ENCODE measurements at places on chromosomes 6 and 20.

DNA sequence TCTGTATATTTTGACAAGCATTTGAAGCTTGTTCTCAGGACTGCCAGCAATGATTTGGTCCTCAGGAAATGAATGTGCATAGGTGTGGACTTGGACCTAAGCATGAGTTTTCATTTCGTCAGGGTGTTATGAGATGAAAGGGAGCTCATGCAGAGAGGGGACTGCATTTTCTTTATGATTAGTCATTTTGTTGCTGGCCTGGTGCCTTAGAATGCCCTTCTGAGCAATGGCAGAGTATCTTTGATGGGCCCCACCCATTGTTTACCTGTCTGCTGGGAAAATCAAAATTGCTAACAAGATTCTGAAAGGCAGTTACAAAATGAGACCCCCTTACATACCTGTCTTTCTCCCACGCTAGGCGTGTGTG lies 51.5 kb upstream of the MTHFD1L start:
- peak; percentile 76 for ATAC-seq

DNA sequence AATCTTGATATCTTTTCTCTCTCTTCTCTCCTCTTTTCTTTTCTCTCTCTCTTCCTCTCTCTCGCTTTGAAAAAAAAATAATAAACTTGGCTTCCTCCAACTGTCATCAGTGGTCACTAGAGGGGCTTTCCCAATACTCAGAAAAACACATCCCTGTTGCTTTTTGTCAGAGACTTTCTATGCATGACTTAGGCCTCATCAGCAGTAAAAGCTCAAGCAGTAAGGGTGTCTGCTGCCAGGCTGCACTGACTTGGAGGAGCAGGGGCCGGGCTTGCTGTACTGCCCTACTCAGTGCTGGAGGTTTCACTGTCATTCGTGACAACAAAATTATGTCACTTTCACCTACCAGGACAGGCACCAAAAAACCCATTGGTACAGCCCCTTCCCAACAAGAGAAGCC lies 272.0 kb downstream of the ADGB start:
- ATAC-seq: peak; percentile 28

DNA sequence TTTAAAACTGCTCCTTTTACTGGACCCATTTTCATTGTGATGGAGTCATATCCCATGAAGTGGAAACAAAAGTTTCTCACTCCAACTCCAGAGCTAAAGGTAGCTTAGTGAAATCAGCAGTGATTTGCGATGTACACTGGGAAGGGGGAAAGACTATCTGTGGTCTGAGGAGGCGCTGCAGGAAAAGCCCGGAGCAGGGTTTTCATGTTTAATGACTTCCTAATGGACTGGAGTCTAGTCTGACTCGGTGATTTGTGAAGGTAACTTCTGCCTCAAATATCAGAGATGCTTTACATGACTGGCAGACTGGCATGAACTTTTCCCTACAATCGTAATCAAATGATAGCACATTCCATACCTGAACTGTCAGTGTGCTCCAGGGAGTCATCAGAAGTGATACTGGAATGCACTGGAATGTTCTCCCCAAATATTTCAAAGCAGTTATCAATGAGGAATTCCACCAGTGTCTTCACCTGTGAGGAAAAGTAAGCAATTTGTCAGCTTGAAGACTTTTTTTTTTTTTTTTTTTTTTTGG lies 7.0 kb downstream of the TAGAP start:
- no peak for ATAC-seq

- peak; percentile 83 for ATAC-seq
These were observed 85.8 kb downstream of the ZFP64 start for GRCh38 chr20:52105442-52106422.

DNA sequence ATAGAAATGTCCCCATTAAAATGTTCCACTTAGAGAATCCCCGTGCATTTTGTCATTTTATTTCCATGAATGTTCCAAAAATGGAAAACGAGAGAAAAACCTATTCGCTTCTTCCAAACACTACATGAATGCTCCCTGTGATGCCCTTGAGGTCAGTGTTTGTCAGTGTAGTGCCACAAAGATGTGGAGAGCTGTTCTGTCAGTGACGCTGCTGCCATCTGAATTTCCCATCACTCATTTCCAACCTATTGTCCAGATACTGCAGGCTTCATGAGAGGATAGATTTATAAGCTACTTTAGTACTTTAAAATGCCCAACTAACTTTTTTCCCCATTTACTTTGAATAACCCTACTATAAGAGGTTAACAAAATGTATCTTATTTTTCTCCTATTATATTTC lies 335.8 kb downstream of the CDKAL1 start:
- no peak for ATAC-seq

DNA sequence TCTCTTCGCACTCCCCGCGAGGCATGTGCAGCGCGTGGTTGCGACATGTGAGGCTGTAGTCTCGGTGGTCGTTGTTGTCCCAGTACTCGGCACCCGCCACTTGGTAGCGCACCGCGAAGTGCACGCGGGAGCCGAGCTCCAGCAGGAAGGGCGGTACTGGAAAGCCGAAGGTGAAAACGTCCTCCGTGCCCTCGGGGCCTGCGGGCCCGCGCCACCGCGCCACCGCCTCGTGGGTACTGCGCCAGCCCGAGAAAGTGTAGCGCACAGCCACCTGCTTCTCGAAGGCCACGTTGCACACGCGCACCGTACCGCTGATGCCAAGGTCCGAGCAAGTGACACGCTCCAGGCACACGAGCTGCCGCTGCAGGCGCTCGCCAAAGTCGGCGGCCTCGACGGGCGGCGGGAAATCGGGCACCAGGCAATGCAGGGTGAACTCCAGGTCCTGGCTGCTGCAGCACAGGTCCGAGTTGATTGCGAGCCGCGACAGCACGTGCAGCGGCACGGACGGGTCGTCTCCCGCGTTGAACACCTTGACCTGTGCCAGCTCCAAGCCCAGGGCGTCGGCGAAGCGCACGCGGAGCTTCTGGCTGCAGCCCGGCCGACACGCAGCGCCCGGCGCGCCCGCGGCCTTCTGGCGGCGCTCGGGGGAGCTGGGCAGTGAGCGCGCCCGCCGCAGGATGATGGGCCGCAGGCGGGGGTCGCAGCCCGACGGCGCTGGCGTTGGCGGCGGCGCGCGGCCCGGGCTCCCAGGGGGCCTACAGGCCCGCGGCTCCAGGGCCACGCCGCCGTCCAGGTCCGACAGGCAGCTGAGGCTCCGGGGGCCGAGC lies 840 bp downstream of the PPP1R3D start:
- no peak for ATAC-seq

DNA sequence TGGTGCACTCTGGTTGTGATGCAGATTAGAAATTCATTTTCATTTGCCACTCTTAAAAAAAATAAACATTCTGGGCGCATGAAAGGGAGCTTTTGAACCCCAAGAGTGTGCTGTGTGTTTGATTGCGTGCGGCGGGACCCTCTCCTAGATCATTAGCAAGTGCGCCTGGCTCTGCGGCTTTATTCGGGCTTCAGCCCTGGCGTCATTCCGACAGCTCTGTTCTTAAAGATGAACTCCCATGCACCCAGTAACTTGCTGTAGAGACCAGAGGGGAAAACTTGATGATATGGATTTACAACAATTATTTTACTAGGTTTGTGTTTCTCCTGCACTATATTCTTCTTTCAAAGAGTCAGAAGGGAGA lies 48.9 kb upstream of the ARMC2 start:
- no peak for ATAC-seq

- ATAC-seq: no peak
These were observed 1063.3 kb upstream of the CITED2 start for GRCh38 chr6:140437619-140438345.

DNA sequence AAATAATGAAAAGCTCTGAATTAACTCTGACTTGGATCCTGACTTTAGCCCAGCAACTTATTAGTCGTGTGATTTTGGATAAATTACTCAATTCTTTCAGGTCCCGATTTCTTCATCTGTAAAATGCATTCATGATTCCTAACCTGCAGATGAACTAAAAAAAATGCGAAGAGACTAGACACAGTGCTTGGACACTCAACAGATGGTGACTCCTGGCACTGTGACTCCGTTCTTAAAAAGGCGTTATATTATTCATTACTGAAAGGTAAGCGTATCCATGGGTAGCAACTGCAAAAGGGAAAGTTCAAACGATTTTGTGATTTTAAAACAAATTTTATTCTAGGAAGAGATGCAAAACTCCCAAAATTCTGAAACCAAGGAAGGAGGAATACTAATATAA lies 226.3 kb downstream of the KIF16B start:
- ATAC-seq: no peak

DNA sequence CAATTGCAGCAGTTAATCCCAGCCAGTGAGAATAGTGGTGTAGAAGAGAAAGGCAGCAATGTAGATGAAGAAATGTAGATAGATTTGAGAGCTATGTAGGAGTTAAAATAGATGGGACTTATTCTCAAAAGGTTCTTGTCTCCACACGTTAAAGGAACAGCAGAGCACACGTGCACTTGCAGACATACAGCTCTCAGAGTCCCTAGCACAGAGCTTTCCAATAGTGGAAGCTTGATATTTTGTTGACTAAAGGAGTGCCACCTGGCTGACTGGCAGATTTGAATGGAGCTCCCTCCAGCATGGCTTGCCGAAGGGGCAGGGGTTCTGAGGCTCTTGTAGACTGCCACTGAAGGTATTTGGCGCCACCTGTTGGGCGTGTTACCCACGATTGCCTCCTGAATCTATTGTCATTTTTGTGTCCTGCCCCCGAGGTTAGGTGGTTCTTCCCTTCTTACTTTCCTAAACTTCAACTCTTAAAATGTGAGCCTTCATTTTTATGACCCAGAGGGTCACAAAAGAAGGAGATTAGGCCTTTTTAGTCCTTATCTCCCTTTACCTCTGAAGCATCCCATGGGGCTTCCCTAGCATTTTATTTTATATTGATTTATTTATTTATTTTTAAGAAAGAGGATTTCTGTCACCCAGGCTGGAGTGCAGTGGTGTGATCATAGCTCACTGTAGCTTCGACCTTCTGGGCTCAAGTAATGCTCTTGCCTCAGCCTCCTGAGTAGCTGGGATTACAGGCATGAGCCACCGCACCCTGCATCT lies 16.4 kb downstream of the BRD2 start:
- peak; percentile 74 for ATAC-seq

DNA sequence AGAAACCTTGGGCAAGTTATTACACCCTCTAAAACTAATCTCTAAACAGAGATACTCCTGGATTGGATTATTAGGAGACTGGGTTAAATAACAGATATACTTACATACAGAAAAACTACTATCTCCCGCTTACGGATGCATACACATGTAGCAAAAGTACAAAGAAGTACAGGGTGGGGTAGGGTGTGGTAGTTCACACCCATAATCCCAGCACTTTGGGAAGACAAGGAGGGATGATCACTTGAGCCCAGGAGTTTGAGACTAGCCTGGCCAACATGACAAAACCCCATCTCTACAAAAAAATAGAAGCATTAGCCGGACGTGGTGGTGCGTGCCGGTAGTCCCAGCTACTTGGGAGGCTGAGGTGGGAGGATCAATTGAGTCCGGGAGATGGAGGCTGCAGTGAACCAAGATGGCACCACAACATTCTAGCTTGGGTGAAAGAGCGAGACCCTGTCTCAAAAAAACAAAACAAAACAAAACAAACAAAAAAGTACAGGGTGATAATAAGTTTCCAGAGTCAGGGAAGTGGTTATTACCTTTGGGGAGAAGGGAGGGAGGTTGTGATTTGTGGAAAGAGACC lies 8.1 kb downstream of the PIM1 start:
- no peak for ATAC-seq

DNA sequence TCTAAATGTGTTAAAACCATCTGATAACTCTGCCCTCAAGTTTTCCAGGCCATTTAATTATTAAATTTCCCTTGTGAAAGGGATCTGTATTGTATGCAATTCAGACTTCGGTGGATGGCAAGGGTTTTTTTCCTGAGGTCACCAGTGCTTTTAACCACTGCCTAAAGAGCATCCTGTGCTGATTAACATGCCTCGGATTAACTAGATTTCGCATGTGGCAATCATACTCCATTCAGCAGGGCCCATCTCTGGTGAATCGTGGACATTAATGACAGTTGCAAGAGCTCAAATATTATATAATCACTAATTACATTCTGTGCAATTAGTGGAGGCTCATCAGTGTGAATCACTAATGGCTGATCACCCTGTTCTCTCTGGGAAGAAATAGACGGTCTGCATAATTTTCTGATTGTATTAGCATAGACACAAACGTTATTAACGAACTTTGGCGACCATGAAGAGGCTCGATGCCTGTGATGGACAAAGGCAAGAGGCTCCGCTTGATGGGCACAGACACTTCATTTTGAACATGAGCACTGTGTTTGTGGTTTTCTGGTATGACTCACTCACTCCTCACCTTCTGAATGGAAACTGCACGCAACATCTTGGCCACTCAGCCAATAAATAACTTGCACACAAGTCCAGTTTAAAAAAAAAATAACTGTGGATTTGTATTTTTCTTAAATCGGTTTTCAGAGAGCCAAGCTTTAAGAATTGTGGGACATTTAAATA lies 31.4 kb downstream of the LINC00237 start:
- ATAC-seq: peak; percentile 79

DNA sequence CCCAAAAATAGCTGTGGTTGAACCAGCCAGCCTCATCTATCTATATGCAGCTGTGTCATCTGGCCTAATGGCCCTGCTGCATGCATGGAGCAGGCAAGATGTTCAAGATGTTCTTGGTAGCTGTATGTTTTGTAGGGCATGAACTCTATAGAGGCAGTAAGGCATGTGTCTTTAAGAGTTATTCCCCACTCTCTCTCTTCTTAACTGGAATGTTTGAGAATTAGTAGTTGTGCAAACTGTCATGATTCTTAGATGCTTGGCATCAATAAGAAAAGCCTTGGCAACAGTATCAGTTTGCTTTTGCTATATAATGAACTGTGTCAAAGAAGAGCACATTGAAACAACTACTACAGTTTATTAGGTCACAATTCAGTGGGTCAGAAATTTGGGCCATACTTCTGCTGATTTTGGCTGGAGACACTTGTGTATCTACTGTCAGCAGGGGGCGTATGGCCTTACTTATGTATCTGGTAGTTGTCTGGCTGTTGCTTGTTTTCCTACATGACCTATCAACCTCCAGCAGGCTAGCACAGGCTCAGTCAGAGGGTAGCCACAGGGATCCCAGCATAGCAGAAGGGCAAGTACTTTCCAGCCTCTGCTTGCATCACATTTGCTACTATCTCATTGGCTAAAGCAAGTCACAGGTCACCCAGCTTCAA lies 56.1 kb upstream of the LAMP5 start:
- ATAC-seq: no peak

DNA sequence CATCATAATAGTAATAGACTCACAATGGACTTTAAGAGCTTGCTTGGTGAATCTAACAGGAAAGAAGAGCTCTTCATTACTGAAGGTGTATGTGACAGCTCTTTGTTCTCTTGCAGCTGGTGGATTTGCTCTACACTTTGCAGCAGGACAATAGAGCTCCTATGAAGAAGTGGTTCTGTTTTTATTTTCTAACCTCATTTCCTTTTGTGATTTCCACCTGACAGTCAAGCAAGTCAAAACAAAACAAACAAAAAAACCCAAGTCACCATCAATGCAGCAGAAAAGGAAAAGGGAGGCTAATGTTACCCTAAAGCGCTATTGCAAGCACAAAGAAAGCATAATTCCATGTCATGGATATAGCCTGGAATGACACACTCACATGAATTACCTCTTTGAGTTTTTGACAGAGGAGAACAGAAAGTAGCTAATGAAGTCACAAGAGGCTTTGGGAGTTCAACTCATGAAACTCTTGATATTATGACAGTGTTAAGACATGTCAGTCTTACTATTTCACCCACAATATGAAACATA lies 1188.1 kb downstream of the EPHA7 start:
- no peak for ATAC-seq

Measured in activated T-helper 17 cell treated with anti-CD3 and anti-CD28 coated beads, Interleukin-2, amount 50 U/mL, for 72 hours (primary cell).